Breast epithelium (tissue), 4 donors: ENCODE measurements at places on chromosomes 2 and 18. TPM values are rescaled to one million over a fixed set of nuclear protein-coding genes. Genes with fewer than 3 reads are reported as not detected.

Gene THSD7B
- total RNA-seq = 2.1 TPM

Gene SNORC
- 9.2 TPM for total RNA-seq

Gene G6PC2
- not detected for total RNA-seq

Gene IL1RN
- total RNA-seq = 0.66 TPM

Gene AKAIN1
- not detected for total RNA-seq
